ENCODE measurements at places on chromosomes 13 and 19.

DNA sequence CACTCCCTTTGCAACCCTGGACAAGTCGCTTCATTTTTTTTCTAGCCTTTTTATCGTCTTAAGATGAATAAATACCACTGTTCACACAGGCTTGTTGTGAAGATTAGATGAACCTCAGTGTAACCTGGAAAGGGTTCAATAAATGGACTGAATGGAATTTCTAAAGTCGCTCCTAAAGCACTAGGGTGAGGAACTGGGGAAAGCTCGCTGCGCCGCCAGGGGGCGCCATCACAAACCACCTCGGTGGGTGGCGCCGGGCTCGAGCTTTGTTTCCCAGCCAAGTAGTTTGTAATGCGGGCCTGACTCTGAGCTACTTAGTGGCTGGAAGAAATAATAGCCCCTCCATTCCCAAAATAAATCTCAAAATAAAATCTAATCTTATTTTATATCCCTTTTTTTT lies 2.2 kb upstream of the CEACAM6 start:
- DNase-seq = peak; percentile 12

DNA sequence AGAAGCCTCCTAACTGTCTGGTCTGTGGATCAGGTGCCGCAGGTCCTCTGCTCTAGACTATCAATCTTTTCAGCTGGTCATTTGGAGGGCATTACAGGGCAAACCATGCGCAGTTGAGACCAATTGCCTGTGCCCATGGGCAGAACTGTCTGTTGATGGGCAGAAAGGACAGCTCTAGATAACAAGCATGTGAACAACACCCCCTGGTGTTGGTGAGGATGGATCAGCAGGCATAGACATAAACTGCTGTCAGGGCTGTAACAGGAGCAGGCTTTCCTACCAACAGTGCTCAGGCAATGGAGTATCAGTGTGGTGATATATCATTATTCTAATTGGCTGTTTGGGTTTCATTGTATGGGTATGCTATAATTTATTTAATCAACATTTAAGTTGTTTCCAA lies 104.7 kb upstream of the KL start:
- no peak for DNase-seq

GRCh38 chr13:75391432-75392100 lies 90.4 kb downstream of the TBC1D4 start:
- no peak for DNase-seq

DNA sequence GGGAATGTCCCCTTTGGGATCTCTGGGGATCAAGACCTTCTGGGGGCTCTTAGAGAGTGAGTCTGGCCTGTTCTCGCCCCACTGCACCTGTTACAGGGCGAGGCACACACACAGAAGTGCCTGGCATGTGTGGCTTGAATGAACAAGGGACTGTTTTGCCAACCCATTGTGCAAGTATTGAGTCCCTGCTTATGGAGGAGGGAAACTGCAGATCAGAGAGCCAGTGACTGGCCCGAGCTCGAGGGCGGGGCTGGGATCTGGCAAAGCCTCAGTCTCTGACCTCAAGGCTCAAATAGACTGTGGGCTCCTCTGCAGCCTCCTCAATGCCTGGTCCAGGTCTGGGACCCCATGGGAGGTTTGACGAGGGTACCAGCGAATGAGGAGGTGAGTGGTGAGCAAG lies 5.5 kb downstream of the RAVER1 start:
- no peak for DNase-seq

DNA sequence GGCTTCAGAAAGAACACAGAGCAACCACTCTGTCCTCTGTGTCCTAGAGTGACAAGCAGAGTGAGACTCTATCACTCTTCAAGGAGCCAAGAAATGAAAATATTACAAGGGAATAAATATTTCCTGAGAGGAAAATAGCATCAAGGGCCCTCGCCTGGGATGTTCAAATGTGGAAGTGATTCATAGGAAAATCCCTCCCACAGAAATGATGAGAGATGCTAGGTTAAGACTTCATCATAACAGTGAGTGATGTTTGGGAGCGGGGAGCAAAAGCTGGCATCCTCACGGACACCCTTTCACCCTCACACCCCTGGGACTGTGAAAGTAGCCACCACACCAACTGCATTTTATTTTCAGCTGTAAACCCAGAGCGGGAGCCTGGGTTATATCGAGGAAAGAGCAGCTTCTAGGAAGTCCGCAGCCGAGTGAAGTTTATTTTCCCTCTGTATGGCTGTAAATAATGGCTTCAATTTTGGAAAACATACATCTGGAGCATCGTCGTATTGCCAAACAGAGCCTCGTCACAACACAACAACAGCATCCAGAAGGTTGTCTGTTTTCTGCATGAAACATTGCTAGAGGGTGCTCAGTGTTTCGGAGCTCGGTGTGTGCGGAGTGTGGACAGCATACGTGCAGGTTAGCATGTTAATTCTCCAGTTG lies 54.8 kb downstream of the DLEU7 start:
- DNase-seq = no peak

- DNase-seq = no peak
These were observed 3.5 kb upstream of the EPHX3 start for GRCh38 chr19:15235781-15236180.

DNA sequence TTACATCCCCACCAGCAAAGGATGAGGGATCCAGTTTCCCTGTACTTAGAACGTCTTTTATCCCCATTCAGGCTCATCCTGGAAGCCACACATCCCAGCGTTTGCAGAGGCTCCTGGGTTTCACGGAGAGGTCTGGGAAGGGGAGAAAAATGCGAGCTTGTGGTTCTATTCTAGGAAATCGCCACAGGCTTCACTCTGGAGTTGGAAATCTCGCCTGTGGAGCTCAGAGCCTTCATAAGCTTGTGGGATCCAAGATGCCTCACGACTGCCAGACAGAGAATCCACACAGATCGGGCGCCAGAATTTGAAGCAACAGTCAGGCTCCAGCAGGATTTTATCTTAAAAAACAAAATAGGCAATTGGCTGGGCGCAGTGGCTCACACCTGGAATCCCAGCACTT lies 157.9 kb downstream of the PTPRS start:
- DNase-seq = no peak

DNA sequence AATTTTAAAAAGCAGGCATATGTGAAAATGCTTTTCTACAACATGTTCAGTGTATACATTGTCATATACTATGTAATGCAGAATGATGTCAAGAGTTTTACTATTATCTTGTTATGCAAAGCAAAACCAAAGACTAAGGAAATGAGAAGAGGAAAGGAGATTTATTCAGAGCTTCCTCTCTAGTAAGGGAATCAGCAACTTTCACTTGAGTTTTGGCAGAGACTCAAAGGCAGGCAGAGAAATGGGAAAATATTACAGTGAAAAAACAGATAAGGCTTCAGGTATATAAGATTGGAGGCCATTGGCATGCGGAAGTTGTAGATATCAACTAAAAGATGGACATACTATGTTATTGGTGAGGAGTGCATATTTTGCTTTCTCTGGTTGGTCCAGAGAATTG lies 512.0 kb upstream of the PCDH20 start:
- no peak for DNase-seq
